ENCODE measurements at places on chromosomes 13 and 19.

GRCh38 chr13:31044364-31045285 is 112.2 kb downstream of the TEX26 start:
- peak; percentile 68 for DNase-seq

DNA sequence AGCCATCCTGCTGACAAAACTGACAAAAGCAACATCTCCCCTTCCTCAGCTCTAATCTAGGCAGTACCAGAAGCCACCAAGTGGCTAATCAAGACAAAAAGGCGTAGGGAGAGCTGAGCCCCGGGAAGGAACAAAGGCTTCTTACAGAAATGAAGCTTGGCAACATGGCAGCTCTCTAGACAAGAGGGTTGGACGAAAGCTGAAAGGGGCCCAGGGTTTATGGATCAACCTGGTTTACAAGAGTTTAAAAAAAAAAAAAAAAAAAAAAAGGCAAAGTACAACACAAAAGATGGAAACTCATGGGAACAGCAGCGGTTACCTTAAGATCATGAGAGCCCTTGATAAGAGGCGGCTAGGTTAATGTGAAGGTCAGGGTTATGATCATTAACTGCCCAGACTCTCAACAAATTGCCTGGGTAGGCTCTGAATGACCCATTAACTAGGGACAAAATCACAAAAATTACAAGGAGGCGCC is 14.0 kb downstream of the ZC3H4 start:
- no peak for DNase-seq

DNA sequence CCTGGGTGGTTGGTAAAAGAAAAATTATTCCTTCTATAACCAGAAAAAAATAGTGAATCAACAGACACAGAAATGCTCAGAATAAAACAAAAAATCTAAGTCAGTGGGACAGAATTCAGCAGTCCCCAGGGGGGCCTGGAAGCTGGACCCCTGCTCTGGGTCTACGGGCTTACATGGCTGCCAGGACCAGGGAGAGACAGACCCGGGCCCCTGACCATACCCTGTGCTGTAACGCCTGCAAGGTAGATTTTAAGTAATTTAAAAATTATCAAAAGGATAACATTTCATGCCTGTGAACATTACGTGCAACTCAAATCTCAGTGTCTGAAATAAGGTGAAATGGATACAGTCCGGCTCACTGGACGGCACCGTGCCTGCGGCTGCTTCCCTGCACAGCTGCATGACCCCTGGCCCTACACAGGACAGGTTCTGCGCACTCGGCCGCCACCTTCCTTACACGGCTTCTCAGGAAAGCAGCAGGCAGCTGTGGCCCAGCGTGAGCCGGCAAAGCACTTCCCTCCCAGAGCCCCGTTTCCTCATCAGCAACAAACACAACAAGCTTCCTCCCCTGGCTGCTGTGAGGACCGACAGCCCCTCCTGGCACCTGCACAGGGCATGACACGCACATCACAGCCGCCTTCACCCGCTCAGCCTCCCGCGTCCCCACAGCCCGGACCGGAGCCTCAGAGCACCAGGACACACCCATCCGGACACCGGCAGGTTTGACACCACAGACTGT is 22.2 kb downstream of the RASA3 start:
- peak; percentile 70 for DNase-seq

DNA sequence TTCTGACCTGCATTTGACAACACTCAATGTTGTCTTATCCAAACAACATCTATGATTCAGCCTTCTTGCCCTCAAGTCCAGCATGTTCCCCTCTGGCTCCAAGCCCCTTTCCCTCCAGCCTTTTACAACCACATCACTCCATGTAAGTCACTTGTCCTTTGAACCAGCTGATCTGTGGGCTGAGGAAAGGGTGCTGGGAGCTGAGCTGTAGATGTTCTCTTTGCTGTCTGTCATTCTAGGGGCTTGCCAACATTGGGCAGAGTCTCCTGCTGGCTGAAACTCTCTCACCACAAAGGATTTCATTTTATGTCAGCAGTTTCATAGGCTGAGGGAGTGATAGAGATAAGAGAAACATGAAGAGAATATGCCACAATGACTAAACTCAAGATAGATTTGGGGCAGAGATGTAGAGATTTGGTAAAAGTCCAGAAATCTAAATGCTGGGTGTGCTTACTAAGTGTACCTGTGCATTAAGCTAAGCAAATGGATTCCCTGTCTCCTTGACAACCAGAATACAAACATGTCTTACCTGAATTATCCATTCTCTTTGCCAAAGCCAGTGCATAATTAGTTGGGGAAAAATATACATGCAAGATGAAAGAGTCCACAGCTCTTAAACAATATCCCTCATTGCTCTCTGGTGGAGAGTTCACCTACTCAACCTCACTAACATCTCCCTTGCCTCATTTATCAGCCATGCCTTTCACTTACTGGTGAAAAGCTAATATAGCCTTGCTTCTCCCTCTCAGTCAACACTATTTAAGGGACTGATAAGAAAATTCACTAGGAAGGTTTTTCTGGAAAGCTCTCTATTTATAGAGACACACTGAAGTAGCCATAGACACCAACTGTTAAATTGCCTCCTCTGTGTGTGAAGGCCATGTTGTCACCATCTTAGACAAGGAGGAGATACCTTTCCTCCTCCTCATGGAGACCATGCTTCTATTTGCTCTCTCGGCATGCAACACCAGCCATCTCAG is 175.5 kb upstream of the SERP2 start:
- DNase-seq: no peak

DNA sequence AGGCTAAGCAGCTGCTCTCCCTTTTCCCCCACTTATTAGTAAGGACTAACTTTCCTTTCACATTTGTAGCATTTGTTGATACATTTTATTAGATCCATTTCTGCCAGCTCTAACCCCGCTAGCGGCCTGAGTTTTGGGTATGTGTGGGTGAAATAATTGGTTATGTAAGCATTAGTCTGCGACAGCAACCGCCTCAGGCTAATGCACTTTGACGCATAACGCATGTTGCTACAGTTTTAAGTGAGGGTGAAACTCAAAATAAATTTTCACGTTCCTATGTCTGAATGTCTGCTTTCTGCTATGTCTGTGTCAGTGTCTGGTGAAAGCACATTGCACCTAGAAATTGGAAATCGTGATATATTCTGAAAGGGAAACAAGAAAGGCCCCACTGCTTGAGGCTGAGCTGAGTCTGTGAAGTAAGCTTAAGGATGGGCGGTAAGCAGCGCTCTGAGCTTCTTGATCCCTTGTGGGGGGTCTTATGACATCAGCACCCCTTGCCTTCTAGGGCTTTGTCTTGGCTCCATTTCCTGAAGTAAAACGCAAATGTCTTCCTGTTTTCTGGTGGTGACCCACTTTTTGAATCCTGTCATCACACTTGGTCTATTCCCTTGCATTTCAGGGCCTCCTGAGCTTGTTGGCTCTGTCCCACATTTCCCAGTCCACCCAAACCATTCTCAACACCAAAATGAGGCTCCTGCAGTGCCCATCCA is 648.3 kb upstream of the ARGLU1 start:
- no peak for DNase-seq

DNA sequence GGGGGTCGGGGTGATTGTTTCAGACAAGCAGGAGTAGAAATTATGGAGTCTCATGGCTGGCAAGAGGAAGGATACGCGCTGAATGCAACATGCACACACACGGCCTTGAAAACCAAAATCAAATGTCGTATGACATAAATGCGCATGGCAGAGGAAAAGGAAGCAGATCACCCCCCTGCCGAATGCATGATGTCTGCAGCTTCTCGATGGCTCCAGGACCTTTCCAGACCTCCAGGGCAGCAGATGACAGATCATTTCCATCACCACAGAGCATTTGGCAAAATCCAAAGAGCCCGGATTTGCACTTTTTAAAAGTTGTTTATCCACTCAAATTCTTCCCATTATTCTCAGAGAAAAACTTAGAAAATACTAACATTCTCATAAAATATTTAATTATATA is 211.7 kb downstream of the NHLRC3 start:
- no peak for DNase-seq

GRCh38 chr13:46850214-46850613 is 46.6 kb downstream of the HTR2A start:
- DNase-seq: no peak

DNA sequence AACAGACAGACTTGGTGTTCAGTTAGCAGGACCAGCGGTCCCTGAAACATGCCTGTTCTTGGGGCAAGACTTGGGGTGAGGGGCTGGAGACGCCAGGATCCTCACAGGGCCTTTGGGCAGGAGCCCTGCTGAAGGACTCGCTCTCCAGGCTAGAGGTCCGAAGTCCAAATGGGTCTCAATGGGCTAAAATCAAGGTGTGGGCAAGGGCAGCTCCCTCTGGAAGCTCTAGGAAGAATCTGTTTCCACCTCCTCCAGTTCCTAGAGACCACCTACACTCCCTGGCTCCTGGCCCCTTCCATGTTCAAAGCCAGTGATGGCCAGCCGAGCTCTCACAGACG is 111.3 kb downstream of the TUBA3C start:
- no peak for DNase-seq

- no peak for DNase-seq
Measured at GRCh38 chr13:28618230-28618994, 40.5 kb upstream of the POMP start.

DNA sequence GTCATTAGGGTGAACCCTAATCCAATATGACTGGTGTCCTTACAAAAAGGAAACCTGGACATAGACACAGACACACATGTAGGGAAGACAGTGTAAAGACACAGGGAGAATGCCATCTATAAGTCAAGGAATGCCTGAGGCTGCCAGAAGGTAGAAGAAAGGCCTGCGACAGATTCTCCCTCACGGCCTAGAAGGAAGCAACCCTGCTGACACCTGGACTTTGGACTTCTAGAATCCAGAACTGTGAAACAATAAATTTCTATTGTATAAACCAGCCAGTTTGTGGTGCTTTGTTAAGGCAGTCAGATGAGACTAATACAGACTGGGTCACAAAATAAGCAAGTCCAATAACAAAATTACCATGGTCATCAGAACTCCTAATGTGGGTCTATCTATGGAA is 120.4 kb downstream of the ENOX1 start:
- no peak for DNase-seq

GRCh38 chr13:44868397-44868796 is 120.9 kb downstream of the NUFIP1 start:
- no peak for DNase-seq

DNA sequence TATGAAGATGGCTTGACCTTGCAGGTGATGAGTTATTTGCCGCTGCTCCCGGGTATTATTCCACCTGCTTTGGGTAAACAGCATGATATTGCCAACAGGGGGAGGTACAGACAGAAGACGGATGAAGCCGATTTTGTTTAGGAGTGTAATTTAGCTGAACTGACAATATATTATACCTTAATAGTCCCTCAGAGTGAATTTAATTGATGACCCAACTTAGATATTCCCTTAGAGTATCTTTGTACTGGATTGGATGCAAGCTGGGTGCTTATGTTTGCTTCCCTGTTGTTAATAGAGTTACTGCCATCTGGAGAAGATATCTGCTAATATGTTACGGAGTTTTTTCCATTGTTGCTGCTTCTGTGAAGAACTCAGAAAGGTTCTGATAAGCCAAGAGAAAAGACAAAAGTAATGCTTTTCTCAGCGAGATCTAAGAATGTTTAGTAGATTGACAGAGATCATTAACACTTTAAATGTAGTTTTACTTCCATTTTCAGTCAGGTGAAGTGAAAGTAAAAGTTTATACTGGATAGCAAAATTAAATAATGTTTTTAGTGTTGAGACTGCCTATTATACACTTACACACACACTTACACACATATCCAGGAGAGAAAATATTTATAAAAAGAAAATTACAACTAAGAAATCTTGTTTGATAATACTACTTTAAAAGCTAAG is 2220.8 kb upstream of the PCDH20 start:
- no peak for DNase-seq

GRCh38 chr19:42202290-42202880 is 15.1 kb downstream of the DEDD2 start:
- DNase-seq: no peak

DNA sequence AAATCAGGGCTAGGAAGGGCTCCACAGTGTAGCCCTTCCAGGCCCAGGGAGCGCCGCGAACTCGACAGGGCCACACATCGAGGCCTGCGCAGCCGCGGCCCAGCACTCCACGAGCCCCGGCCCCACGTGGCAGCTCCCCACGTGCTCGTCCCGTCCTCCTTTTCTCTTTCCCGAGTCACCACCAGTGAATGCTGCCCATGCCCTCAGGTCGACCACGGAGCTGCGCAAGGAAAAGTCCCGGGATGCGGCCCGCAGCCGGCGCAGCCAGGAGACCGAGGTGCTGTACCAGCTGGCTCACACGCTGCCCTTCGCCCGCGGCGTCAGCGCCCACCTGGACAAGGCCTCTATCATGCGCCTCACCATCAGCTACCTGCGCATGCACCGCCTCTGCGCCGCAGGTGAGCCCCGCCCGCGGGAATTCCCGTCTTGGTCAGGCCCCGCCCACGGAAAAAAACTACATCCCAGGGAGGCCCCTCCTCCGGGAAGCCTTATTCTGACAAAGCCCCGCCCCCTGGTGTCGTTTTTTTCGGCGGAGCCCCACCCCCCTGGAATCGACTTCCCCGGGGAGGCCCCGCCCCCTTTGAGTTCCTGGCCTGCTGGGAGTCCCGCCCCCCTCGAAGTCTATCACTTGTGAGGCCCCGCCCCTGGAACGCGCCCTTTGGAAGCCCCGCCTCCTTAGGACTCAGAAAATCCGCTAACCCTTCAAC is 7.0 kb downstream of the HIF3A start:
- DNase-seq: no peak

- DNase-seq: no peak
Measured at GRCh38 chr13:67235265-67235664, 5.1 kb upstream of the PCDH9 start.

DNA sequence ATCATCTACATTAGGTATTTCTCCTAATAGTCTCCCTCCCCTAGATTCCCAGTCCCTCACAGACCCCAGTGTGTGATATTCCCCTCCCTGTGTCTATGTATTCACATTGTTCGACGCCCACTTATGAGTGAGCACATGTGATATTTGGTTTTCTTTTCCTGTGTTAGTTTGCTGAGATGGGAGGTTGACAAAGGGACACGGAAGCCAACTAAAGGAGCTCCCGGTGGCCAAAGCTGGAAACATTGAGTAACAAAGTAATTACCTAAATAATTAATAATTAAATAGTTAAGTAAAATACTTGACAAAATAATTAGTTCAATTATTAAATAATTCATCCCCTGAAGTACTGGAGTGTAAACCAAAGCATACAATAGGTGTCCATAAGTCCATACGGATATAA is 1.7 kb upstream of the PRR20A start:
- no peak for DNase-seq

DNA sequence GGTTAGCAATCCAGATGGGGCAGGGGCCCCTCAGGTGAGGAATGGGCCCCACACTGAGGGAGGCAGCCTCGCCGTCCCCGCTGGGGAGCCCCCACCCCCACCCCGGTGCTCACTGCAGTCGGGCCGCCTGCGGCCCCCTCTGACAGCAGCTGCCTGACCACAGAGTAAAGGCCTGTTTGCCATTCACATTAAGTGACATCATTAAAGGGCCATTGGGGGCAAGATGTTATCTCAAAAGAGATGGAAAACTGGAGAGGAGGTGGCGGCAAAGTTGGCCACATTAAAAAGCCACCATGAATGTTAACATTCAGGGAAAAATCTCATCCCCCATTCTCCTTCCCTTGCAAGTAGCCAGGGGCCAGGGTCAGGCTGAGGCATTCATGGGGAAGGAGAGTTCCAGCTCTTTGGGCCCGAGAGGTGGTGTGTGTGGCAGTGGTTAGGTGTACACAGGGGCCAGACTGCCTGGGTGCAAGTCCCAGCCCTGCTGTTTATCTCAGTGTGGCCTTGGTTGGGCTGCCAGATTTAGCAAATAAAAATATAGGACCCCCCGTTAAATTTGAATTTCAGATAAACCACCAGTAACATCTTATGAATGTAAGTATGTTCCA is 20.9 kb downstream of the VSTM2B start:
- DNase-seq: no peak

GRCh38 chr13:43425234-43425633 is 361.5 kb downstream of the ENOX1 start:
- no peak for DNase-seq

All from T-helper 9 cell (primary cell).